OCI-LY7 (cell line): ENCODE measurements at places on chromosomes 2 and 18. TPM values are rescaled to one million over a fixed set of nuclear protein-coding genes. Genes with fewer than 3 reads are reported as not detected.

- DNase-seq = peak; percentile 49
Measured at GRCh38 chr2:222613715-222614331, 42.1 kb downstream of the FARSB start.

DNA sequence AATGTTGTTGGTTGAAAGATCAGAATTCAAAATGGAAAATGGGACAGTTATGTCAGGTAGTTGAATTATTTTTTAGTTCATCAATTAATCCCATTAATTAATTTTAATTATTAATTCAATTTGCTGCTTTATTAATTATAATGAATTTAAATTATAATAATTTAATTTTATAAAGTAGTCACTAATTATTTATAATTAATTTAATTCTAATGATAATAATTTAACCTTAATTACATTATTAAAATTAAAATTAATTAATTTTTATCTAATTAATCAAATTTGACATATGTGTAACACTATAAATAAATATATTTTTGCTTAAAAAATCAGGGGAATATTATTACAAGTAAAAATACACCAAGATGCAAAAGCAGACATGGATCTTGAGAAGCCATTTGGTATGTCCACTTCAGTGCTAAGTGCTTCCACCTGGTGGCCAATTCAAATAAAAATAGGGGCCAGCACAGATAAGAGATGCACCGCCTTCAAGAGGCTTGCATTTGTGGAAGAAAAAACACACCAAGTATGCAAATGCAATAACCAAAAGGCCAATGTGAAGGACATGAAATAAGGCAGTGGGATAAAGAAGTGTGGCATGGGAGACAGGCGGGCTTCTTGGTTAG, 73.2 kb downstream of the MBP start:
- peak; percentile 55 for DNase-seq

DNA sequence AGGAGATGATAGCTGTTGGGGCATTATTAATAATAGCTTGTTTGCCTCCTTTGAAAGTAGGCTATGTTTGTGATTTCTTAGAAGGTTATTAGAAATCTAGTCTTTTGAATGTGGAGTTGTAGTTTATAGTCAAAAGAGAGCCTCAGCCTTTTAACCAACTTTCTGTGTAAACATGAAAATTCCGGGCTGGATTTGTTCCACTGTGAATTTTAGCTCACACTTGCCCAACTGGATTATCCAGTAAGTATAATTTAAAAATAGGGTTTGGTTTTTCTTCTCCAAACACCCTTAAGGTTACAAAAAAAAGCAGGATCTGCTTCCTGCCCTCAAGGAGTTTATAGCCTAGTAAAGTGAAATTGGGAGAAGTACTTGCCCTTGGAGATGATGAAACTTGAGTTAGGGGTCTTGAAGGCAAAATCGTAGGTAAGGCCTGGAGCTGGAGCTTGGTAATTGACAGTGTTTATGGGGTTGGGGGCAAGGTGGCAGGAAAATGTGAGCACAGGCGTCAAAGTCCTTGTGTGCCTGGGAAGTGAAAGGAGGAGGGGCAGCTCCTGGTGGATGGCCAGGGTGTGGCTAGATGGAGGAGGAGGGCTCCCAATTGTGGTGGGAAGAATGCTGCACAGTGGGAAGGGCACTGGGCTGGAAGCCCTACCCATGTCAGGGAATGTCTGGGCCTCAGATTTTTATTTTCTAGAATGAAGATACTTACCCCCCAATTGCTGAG, 21.3 kb downstream of the ITGA6 start:
- DNase-seq = no peak

DNA sequence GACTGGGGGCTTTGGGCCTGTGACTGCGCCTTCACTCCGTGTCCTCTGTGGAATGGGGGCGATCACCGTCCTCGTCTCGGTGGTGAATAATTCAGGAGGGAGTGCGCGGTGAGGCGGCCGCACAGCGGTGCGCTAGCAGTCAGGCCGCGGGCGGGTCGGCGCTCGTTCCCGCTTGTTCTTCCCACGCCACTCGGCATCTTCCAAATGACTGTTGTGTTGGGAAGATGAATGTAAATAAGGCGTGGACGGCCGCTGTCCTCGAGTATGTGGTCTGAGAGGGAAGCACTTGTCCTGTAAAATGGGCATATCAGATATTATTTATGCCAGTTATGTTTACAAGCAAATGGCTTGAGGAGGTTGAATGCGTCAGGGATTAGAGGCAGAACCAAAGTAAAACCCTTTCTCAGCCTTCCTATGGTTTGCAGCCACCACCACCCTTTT, 608 bp upstream of the VPS4B start:
- no peak for DNase-seq

MBD2 gene
- 171 and 176 TPM in 2 replicates for total RNA-seq
